ENCODE measurements at places on chromosomes 2 and 18.

DNA sequence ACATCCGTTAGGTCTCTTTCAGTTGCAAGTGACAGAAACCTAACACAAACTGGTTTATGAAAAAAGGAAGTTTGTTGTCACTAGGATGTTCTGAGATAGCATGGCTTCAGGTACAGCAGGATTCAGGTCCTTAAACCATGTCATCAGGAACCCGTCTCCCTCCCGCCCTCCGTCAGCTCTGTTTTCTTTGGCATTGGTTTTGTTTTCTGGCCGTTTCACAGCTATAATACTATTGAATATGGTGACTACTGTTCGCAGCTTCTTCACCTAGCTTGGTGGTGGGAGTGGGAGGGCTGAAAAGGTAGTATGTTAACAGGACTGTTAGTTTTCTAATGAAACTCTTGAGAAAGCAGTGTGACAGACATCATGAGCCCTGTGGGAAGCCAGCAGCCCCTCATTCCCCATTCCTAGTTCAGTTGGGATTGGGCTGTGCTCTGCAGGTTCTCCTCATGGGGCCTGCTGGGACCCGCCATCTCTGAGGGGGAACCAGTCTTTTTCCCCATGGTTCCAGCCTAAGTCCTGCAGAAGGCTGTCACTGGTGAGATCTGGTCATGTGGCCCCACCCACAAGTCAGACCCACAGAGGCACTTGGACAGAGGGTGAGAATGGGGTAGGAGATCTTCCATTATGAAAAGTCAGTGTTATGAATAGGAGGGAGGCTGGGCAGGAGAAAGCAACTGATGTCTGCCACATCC is 12.1 kb downstream of the PTMA start:
- DNase-seq = no peak

DNA sequence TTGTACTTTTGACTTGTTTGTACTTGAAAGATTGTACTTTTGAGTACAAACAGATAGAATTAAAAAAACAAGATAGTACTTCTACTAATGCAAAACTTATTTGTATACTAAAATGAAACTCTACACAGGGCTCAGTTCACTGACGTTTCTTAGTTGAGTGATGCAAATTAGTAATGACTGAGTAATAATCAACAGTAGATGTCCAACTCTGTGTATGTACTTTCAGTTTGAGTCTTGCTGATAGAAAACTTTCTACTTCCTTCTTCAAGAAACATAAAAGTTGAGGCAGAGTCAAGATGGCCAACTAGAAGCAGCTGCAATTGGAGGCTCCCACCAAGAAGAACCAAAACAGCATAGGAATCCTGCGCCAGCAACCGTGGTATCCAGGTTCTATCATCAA is 585.0 kb downstream of the NR4A2 start:
- no peak for DNase-seq

- no peak for DNase-seq
Measured at GRCh38 chr2:204842661-204843485, 297.6 kb downstream of the PARD3B start.

- no peak for DNase-seq
Measured at GRCh38 chr2:196565106-196565765, 74.3 kb upstream of the CCDC150 start.

- DNase-seq = no peak
Measured at GRCh38 chr2:42792583-42793333, at the start of gene HAAO. TSS of gene HAAO (minus strand) at chr2:42792583. CDS start at chr2:42792536, 47 bp downstream.

DNA sequence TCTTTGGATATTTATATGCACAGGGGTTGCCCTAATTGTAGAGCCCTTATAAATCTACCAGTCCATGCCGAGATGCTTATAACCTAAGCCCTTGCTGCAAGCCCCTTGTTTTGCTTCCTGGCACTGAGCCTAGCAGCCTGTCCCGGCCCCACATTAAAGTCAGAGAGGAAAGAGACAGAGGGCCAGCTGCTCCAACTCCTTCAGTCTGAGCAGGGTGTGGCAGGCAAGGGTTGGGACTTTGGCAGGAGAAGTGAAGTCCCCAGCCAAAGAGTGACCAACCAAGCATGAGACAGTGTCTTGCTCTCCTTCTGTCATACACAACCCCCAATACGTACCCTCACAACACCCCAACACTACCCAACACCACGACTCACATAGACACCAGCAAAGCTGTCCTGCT is 54.7 kb upstream of the FZD7 start:
- no peak for DNase-seq

- no peak for DNase-seq
Measured at GRCh38 chr2:142502402-142502801, 371.6 kb upstream of the LRP1B start.

GRCh38 chr18:59052965-59053820 is 86.5 kb upstream of the SEC11C start:
- DNase-seq = no peak

Measured in NCI-H1436 treated with DMSO at 0.1 percent for 48 hours (cell line).